ENCODE measurements at places on chromosomes 6 and 20.

DNA sequence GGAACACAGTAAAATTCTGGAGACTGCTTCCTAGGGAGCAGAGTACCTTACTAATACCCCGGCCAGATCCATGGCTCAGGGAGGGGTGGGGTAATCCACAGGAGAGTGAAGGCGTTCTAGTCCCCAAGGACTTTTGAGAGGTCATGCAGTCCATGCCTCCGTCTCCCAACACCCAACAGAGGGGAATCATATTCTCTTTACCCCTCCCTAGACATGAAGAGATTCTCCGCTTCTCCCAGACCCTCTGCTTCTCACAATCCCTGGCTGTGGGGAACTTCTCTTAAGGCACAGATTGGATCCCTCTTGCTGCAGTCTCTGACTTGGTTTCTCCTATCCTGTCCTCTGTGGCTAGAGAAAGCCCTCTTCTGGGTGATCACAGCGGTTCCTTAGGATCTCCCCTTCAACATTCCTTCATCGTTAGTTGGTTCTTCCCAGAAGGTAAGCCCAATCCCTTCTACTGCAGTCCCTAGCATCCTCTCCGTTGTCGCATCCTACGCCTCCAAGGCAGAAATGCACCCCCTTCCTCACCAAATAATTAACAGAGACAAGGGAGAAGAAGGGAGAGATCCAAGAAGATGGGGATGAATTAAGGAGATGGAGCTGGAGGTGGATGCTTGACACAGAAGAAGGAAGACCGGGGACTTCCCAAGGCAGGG is 562 bp downstream of the GGT7 start:
- no peak for DNase-seq

DNA sequence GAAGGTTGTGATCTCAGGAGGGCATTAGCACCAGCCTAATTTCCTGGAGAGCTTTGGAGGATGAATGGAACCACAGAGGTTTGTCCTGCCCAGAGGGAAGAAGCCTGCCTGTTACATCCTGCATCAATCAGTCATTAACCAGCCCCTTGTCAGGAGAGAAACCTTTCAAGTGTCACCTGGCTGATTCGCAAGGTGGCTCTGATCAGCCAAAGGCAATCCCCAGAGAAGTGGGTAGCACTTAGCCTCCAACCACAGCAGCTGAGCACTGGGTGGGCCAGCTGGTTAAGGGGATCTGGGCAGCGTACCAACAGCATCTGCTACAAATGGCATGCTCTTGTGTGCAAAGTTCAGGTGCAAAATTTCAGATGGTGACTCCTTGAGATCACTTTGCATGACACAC is 26.9 kb downstream of the ANKEF1 start:
- no peak for DNase-seq

GRCh38 chr20:35344354-35344837 is 52.2 kb upstream of the FAM83C start:
- no peak for DNase-seq

DNA sequence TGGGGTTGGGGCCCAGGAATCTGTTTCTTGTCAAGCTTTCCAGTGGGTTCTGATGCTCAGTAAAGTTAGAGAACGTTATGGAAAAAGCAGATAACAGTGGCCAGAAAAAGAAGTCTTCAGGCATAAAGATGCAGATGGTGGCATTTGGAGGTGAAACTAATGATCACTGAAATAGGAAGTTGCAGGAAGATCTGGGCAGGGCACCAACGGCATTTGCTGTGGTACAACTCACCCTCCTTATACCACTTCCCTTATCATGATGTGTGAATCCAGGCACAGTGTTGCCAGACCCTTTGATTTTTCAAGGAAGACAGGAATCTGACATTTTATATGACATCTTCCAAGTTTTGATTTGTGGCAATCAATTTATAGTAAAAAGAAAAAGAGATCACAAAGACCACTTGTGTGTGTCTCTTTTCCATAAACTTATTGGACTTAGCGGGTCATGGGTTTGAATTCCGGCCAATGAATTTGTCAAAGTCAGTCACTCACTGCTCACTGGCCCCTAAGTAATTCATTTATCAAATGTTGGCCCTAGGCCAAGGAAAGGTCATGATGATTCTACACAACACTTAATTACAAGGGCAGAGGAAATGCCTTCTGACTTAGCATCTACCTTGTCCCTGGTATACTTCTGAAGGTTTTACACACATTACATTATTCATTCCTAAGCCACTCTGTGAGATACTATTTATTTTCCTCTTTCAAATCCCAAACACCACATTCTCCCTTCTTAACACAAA is 37.6 kb downstream of the LAMP5 start:
- DNase-seq = no peak

GRCh38 chr6:9830808-9831207 is 584.1 kb downstream of the TFAP2A start:
- DNase-seq = no peak
